ENCODE measurements at places on chromosomes 5 and 9.

- DNase-seq, result no peak
Observed at GRCh38 chr9:89363921-89364665, 45.8 kb downstream of the SECISBP2 start.

- no peak for DNase-seq
Observed at GRCh38 chr9:129331772-129332500, 153.9 kb upstream of the IER5L start.

GRCh38 chr5:158286827-158287226 is 427.9 kb upstream of the CLINT1 start:
- peak; percentile 11 for DNase-seq

GRCh38 chr5:156834916-156835315 is 15.2 kb upstream of the PPP1R2B start:
- no peak for DNase-seq

Data from AG20443 (cell line).